ENCODE measurements at places on chromosomes 3 and 15.

GRCh38 chr3:1696669-1697275, 401.9 kb upstream of the CNTN4 start:
- H3K4me3 ChIP-seq = no peak overlapping the region
- H3K27ac ChIP-seq = no peak overlapping the region
- H3K27me3 ChIP-seq = no peaks in the 10 kb centered on the region
- no peaks in the 10 kb centered on the region for H3K4me1 ChIP-seq
- no peaks in the 10 kb centered on the region for H3K36me3 ChIP-seq

GRCh38 chr3:161600173-161600572, 103.6 kb downstream of the OTOL1 start:
- DNase-seq = no peak
- no peak overlapping the region for H3K4me3 ChIP-seq
- H3K36me3 ChIP-seq = no peaks in the 10 kb centered on the region
- H3K27ac ChIP-seq = no peak overlapping the region
- no peaks in the 10 kb centered on the region for H3K27me3 ChIP-seq
- H3K4me1 ChIP-seq = no peaks in the 10 kb centered on the region

- no peak for DNase-seq
- H3K36me3 ChIP-seq = no peaks in the 10 kb centered on the region
- peak overlapping the region; percentile 33 for H3K4me3 ChIP-seq
- peaks cover 3% of the 10 kb centered on the region for H3K27me3 ChIP-seq
- peaks cover 30% of the 10 kb centered on the region for H3K4me1 ChIP-seq
These were observed 1.4 kb downstream of the WNT7A start for GRCh38 chr3:13878281-13879101.

- H3K27me3 ChIP-seq = no peaks in the 10 kb centered on the region
- H3K4me3 ChIP-seq = no peak overlapping the region
- no peak overlapping the region for H3K27ac ChIP-seq
- no peak for DNase-seq
These were observed 75.5 kb downstream of the GJD2 start for GRCh38 chr15:34679291-34679690.
